GM20000 (cell line): ENCODE measurements at places on chromosomes 7 and 10.

DNA sequence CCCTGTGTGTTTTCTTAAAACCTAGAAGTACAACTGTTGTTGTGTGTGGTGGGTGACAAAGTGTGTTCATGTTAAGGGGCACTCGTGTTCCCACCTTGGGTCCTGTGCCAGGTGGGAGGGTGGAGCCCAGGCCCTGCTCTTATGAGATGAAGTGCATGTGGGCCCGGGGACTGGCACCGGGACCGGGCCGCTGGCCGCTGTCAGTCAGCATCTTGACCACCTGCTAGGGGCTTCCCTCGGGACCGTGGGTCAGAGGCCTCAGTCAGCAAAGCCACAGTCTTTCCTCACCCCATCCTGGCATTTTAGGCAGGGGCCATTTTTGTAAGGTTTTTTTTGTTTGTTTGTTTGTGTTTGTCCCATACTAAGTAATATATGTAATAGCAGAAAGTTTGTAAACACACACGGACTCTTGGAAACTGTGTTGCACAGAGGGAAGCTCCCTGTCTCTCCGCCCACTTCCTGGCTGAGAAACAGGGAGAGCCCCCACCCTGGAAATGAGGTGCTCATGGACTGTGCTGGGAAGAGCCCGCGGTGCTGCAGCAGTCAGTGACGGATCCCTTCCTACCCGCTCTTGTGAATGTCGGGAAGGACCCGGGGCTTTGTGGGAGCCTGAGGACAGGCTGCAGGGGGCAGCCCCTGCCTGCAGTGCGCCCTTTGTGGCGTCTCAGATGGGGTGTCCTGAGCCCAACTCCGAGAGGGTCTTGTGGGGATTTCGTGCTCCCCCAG is 13.4 kb downstream of the AGAP3 start:
- DNase-seq, result no peak

DNA sequence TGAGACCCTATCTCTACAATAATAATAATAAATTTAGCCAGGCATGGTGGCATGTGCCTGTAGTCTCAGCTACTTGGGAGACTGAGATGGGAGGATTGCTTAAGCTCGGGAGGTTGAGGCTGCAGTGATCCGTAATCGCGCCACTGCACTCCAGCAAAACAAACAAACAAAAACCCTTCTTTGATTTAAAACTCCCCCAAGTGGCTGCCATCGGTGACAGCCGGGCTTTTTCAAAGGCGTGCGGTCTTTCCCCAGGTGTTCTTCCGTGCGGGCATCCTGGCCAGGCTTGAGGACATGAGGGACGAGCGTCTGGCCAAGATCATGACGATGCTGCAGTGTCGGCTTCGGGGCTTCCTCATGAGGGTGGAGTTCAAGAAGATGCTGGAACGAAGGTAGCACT is 1.9 kb upstream of the MYH16 start:
- no peak for DNase-seq

GRCh38 chr10:45580371-45581215 is 92.0 kb downstream of the ZFAND4 start:
- DNase-seq, result peak; percentile 51

GRCh38 chr10:62587011-62587410 is 212.8 kb downstream of the ZNF365 start:
- DNase-seq, result no peak

DNA sequence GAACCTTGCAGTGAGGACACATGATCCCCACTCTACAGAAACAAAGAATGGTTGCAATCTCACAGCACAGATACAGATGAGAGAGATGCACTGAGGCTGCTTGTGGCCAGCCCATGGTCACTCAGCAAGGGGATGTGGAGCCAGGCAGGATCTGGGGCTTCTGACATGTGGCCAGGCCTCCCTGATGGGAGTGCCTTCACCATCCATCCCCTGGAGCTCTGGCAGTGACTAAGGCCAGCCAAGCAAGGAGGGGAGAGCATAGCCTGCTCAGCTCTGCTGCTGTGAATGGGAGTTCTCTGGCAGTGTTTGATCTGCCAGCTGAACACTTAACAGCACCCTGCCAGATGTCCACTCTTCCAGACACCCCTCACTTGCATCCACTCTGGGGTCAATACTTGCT is 19.8 kb downstream of the C10orf71 start:
- no peak for DNase-seq

DNA sequence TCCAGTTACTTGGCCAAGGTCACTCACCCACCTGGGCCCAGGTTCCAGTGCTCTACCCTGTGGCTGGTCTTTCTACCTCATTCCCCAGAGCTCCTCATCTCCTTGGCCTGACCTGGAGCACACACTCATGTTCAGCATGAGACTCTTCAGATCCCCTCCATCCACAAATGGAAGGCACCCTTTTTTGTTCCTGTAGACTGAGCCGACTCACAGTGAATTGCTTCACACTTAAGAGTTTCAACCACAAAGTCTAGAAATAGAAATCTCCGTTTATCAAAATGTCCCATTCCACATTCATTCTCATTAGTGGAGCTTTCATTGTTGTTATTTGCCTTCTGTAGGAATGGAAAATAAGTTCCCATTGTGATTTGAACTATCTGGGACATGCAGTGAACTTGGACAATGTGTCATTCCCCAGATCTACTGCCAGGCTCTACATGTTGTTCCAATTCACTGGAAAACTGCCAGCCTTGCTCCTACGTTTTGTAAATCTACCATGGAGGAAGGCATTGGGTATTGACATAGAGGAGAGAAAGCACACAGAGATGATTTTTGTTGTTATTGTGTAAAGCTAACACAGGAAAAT is 125.3 kb upstream of the CELF2 start:
- DNase-seq, result no peak

GRCh38 chr10:130190737-130191115 is 54.5 kb downstream of the GLRX3 start:
- DNase-seq, result no peak

DNA sequence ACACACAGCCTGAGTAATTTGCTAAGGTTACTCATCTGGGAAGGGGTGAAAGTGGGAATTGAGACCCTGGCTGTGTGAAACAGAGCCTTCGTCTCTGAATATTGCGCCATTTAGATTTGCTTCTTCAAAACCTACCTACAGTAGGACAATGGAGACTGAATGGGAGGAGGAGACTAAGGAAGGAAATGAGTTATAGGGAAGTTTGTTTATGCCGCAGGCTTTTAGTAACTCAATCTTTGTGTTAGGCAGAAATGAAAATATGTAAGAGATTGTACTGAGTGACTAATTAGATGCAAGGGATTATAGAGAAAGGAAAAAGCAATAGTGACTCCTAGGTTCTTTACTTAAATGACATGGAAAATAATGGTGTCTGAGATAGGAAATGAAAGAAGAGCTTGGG is 80.2 kb downstream of the KCND2 start:
- DNase-seq, result no peak

- no peak for DNase-seq
Measured at GRCh38 chr7:137135654-137136350, 207.7 kb downstream of the PTN start.

GRCh38 chr10:16408379-16408778 is 28.4 kb upstream of the PTER start:
- no peak for DNase-seq

GRCh38 chr10:49625411-49625810 is 11.6 kb downstream of the CHAT start:
- no peak for DNase-seq

- DNase-seq, result no peak
Measured at GRCh38 chr7:101488826-101489572, 126.3 kb downstream of the COL26A1 start.

DNA sequence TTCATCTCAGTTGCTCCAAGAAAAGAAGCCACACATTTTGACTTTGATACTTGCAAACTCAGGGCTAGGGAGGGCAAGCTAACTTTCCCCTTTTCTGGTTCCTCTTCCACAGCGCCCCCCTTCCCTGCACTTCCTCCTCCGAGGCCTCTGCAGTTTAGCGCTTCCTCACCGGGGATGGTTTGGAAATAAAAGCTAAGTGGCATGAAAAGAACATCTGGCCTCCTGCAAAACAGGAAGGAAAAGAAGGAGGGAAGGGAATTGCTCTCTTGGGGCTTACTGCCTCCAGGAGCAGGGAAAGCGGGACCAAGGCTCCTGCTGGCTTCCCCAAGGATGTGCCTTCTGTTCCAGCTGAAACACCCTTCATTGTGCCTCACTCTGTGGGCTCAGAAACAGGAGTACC is 42.3 kb downstream of the PRKCQ start:
- no peak for DNase-seq

GRCh38 chr7:148914208-148914777 is 30.2 kb upstream of the EZH2 start:
- peak; percentile 38 for DNase-seq

DNA sequence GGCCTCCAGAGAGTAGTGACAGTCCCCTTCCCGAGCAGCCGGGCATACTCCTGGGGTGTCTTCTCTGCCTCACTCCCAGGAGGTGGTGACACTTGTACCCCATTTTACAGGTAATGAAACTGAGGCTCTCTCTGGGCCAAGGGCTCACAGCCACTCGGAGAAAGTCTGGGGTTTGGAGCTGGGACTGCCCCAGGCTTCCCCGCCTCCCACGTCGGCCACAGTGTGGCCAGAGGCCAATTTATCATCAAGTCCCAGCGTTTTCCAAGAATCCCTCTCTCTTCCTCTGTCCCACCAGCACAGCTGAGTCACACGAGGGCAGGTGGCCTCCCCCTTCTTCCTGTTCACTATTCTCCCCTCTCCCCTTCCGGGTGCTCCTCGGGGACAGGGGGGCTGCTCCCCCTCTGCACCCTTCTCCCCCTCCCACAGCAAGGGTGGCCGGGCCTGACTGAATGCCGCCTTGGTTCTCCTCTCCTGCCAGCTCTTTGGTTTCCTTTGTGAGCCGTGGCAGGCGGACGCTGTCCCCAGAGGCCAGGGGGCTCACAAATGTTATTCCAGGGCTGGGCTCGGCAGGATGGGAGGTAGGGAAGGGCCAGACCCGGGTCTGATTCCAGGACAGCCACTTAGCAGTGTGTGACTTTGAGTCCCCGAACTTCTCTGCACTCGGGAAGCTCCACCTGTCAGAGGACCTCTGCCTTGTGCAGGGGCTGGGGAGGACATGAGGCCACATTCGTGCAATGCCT is 17.7 kb downstream of the CLIP2 start:
- DNase-seq, result peak; percentile 55

GRCh38 chr7:46301677-46302076 is 380.6 kb upstream of the IGFBP3 start:
- no peak for DNase-seq

DNA sequence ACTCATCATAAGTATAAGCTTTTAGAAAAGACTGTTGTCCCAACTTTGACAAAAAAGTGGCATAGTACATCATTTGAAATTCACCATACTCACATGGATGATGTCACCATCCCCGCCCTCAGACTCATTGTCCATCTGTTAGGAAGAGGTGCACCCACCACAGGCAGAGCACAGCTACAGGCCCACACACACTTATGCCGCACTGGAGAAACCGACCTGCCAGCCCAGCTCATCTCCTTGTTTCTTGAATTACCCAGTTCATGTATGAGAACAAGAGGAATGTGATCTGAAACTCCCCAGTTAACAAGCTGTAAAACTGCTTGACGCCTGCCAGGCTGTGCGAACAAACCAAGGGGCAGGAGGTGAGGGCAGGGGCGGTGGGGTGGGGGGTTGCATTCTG is 312.0 kb downstream of the DPP6 start:
- no peak for DNase-seq

GRCh38 chr10:104391150-104391968 is 37.7 kb downstream of the CFAP58 start:
- DNase-seq, result no peak

GRCh38 chr7:139696552-139696951 is 81.2 kb downstream of the HIPK2 start:
- DNase-seq, result peak; percentile 69

DNA sequence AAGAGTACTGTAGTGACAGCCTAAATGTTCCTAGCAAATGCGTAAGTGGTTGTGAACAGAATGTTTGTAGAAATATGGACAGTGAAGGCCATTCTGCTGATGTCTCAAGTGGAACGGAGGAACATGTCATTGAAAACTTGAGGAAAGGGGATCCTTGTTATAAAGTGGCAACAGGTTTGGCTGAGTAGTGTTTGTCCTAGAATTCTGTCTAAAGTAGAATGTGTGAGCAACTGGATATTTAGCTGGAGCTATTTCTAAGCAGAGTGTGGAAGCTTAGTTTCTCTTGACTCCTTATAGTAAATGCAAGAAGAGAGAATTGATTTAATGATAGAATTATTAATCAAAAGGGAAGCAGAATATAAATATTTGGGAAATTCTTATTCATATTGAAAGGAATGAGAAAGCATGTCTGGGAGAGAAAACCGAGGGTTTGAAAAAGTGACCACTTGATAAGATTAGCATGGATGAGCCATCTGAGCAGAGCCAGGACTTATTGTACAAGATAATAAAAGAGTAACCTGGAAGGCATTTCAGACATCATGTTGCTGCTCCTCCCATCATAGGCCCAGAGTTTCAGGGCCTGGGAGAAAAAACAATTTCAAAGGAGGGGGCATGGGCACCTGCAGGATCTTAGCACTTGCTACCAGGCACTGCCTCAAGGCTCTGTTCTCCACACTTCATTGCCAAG is 276.1 kb downstream of the BMPER start:
- no peak for DNase-seq

- DNase-seq, result no peak
Measured at GRCh38 chr10:103929381-103929921, 11.5 kb upstream of the STN1 start.

- DNase-seq, result no peak
Measured at GRCh38 chr7:1513657-1514095, 9.5 kb upstream of the INTS1 start.

DNA sequence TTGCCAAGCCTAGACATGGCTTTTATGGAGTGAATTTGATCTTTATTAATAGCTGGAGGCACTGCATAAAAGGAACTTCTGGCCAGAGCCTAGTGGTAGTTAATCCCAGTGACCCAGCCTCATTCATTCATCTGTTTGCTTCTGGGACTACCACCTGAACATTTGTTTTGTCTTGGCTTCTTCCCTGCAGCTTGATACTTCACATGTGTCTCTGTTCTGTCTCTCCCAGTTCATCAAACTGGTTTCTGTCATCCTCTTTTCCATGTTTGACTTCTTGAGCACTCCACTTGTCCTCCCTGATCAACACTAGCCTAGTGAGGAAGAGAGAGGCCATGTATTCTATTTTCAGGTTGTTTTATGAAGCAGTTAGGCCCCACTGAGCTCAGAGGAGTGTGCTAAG is 163.6 kb downstream of the NRG3 start:
- DNase-seq, result no peak
